ENCODE measurements at places on chromosomes 5 and 9. TPM values are rescaled to one million over a fixed set of nuclear protein-coding genes. Genes with fewer than 3 reads are reported as not detected.

DNA sequence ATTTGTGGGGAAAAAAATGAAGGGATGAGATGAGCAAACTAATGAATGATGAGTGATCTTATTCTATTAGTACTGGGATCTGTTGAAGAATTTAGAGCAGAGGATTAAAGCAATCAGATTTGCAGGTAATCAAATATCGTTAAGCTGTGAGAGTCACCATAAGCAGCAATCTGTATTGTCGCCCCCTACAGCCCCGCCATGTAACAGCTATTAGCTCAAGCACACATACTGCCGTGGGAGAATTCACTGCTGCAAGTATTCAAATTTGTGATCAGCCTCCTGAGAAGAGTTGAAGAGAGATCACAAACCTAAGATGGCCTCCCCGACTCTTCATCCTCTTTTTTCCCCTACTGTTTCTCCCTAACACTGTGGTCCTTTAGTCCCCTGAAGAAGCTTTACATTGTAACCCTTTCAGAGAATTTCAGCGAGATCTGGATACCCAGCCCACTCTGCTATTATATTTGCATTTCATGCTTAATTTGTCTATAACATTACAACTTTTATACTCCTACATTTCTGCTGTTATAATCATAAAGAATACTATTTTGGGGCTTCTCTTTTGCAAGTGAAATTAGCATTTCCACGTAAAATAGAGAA lies 28.5 kb upstream of the PHF24 start:
- DNase-seq = no peak
- H3K4me3 ChIP-seq = no peak overlapping the region
- H3K36me3 ChIP-seq = no peaks in the 10 kb centered on the region
- no peaks in the 10 kb centered on the region for H3K4me1 ChIP-seq
- peaks cover 30% of the 10 kb centered on the region for H3K27me3 ChIP-seq

DNA sequence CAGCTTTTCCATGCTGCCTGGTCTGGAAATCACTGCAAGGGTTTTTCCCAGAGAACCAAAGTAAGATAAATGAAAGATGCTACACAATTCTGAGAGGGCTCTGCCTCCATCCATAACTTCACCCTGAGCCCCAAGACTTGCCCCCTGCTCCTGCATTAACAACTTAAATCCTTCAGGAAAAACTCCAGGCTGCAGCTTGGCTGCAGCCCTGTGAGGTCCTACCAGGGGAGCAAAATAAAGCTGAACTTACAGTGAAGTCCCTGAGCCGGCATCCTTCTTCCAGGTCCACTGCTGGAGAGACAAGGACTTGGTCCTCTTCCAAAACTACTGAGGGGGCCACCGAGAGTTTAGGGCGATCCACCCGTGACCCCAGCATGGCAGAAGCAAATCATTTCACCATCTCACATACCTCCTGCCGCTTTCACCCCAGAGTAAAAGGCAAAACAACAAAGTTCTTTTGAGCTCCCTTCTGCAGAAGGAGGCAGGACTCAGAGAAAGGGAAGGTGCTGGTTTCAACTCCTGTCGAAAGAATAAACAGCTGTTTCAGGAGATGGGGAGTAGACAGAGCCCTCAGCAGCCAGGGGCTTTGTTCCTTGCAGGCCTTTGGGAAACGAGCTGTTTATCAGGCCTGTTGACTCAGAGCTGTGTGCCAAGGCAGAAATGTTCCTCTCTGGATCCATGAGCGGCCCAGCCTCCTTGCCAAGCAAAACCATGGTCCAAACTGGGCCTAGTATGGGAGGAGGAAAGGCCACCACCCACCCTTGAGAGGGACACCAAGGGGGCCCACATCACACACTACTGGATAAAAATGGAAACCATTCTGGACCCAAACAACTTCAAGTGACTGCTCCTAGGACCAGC lies 20.6 kb downstream of the GGTA1 start:
- no peak overlapping the region for H3K4me3 ChIP-seq
- no peak for DNase-seq
- no peaks in the 10 kb centered on the region for H3K36me3 ChIP-seq
- peaks cover 79% of the 10 kb centered on the region for H3K4me1 ChIP-seq

The RBM18 gene
- total RNA-seq = 40.7 TPM

- no peaks in the 10 kb centered on the region for H3K36me3 ChIP-seq
- DNase-seq = peak; percentile 97
- no peaks in the 10 kb centered on the region for H3K27me3 ChIP-seq
- peaks cover 78% of the 10 kb centered on the region for H3K4me1 ChIP-seq
These were observed 4.5 kb upstream of the KLF9 start for GRCh38 chr9:70418822-70419555.

DNA sequence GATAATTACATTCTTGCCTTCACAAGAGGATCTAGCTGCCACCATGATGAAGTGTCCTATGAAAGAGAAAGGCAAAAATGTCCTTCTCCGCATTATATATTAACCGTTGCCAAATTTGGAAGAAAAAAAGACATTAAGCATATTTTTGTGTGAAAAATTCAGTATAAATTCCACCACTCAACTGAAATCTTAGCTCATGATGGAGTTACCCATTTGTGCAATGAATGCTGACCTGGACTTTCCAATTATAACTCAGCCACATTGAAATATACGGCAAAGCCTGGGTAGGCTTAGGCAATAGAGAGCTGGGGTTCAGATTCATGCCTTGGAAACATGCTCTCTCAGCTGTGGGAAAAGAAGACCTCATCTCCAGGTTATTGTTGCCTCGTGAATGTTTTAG lies 71.3 kb upstream of the VCAN start:
- no peak for DNase-seq
- no peaks in the 10 kb centered on the region for H3K36me3 ChIP-seq
- H3K4me1 ChIP-seq = peaks cover 12% of the 10 kb centered on the region
- no peak overlapping the region for H3K4me3 ChIP-seq
- no peaks in the 10 kb centered on the region for H3K27me3 ChIP-seq

GRCh38 chr9:108003526-108003925 lies 514.0 kb upstream of the KLF4 start:
- H3K36me3 ChIP-seq = no peaks in the 10 kb centered on the region
- H3K4me3 ChIP-seq = no peak overlapping the region
- H3K27ac ChIP-seq = no peak overlapping the region
- no peaks in the 10 kb centered on the region for H3K4me1 ChIP-seq
